ENCODE measurements at places on chromosomes 6 and 20. TPM values are rescaled to one million over a fixed set of nuclear protein-coding genes. Genes with fewer than 3 reads are reported as not detected.

MPIG6B gene
- total RNA-seq: not detected

SRMS gene
- total RNA-seq: 0.79 TPM

MRAP2 gene
- 0.26 TPM for total RNA-seq

ALDH8A1 gene
- total RNA-seq: 1.1 TPM

NKX2-4 gene
- not detected for total RNA-seq

PCNA gene
- total RNA-seq: 60.8 TPM

COL20A1 gene
- not detected for total RNA-seq
